NCI-H69 (cell line): ENCODE measurements at places on chromosomes 5 and 9.

DNA sequence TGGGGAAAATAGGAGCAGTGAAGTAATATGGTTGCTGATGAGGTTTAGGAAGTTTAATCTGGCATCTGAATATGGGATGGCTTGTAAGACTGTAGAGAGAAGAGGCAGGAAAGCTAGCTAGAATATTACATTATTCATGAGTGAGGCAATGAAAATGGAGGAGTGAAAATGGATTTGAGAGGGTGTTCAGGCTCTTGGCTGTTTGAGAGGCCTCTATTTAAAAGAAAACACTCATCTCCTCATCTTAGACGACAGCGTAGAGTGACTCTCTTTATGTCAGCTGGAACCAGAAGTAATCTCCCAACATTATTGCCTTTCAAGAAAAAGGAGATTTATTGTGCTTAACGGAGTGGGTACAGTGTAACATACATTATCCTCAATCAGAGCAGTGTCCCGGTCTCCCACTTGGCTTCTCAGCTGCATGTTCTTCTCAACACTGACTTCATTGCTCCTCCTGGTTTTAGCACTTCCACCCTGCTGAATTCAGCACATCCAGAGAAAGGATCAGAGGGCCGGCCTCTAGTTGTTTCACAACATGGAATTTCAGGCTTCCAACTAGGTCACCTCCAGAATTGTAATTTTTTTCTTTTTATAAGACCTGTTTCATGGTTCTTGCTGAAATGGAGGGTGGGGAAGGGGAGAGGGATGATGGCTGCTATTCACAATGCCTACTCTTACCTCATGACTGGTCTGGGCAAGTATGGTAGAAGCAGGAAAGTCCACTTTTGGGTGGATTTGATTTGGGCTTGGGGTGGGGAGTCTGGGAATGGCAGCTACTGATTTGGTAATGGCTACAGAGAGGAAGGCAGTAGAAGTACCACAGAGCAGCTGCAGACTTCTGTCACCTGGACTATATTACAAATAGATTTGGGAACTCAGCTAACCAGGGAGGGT lies 52.9 kb upstream of the KIAA1958 start:
- no peak for DNase-seq

DNA sequence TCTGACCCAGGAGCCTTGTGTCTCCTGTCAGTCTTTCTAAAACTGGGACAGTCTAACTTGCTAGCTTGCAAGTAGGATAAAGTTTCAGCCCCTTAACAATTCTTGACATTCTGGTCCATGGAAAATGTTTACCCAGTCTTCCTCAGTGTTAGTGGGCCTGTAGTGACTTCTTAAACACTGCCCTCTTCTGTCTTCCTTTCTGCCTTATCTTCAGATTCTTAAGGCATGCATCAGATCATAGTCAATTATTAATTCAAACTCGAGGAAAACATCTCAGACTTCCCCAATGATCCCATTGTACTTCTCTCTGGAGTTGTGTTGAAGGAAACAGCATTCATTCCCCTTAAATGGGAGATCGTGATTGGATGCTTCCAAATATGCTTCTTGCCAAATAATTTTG lies 1199.8 kb downstream of the DTWD2 start:
- DNase-seq, result peak; percentile 21

DNA sequence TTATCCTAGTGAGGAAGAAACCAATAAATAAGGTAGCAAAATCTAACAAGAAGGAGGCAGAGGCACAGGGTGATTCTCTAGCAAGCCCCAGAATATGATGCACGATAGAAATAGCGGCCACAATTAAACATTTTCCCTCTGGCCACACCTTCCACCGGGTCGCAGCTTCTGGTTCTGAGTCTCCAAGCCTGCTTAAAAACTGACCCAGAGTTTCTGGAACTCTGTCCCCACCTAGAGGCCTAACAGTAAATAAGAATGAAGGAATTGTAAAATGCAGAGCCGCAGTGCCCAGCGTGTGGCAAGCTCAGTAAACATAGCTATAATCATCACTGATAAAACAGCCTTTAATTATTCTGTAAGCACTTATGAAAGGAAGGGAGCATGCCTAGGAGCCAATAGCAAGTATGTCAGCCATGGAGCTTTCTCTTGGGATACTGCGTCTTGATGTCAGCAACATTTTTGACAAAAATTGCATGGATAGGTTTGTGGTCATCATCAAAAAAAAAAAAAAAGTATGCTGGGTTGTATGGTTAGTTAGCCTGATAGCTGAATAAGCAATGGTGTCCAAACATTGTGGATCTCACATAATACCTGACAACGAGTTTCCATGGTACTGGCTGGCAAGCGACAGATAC lies 465.5 kb downstream of the DNAH5 start:
- DNase-seq, result peak; percentile 81

- no peak for DNase-seq
Observed at GRCh38 chr5:10518347-10518746, 45.5 kb upstream of the ANKRD33B start.

DNA sequence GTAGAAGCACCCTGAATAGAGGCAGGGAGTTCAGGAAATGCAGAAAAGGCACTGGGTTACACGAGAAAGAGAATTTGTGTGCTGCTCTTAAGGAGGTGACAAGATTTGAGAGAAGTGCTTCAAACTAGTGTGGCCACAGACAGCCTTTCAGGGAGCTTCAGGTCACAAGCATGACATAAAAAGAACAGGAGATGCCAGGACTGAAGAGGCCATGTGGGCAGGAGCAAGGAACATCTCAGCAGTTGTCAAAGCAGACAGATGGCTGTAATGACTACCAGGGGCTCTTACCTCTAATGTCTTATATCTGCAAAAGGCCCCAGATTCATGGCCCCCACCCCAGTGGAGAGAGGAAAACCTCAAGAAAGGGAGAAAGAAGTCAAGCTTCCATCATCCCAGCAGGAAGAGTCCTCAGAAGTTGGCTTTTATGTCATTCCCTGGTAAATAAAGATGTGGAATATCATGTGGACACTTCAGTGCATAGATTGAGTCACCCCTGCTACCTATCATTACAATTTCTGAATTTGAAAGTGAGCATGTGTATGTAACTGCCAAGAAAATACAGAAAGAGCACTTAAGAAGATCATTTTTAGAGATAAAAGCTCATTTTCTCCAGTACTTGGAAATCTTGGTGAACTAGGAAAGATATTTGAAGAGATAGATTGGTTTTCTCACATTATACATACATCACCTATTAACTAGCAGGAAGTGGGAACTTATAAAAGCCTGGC lies 214.4 kb upstream of the RORB start:
- no peak for DNase-seq

DNA sequence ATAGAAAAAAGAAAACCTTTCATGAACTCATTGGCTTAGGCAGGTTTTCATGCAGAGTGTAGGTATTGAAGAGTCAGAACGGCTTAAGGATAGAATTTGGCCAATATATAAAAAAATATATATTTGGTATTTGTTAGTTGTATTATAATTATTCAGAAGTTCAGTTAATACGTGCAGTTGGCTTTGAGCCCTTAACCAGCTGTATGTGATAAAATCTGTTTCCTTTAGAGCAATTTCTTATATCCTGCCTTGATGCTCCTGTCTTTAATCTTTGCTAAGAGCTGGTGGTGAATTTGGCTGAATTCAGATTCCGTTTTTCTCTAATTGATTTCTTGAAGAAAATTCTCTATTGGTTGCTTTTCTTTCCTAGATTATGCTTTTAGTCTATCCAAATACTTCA lies 3.7 kb downstream of the ANXA1 start:
- DNase-seq, result no peak

GRCh38 chr9:32705059-32705458 lies 69.6 kb upstream of the TAF1L start:
- DNase-seq, result no peak

- DNase-seq, result no peak
Observed at GRCh38 chr9:135617538-135617900, 21.8 kb downstream of the GLT6D1 start.

GRCh38 chr5:178201927-178202235 lies 2.5 kb upstream of the HNRNPAB start:
- no peak for DNase-seq

DNA sequence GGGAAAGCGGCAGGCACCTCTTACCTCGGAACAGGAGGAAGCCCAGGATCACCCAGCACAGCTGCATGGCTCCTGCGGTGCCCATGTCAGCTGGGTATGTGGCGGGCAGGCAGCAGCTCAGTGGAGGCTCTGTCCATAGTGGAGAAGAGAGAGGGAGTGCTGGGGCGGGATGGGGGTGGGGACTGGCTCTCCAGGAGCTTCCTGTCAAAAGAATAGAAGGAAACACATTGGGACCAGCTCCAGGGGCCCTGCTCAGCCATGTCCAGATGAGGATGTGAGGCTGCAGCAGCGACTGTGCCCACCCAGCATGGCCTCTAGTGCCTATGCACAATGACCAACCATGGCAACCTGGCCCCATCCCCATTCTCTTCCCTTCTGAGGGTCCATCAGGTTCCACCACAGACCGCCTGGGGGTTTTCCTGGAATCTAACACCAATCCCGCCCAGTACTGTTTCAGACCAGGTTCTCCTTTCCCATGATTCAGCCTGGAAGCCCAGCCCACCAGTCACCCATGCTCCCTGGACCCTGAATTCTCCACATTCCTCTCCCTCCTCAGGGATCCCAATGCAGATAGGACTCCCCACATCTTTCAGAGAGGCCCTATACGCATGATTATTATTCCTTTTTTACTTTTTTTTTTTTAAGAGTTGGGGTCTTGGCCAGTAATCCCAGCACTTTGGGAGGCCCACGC lies at the start of gene ECSCR:
Gene ECSCR (minus strand): TSS at position 158 of the 691 bp plus-strand sequence. CDS start 73 bp downstream, at position 85.
- peak; percentile 71 for DNase-seq

- DNase-seq, result peak; percentile 85
Observed at GRCh38 chr5:61467766-61468482, 135.9 kb downstream of the ZSWIM6 start.

DNA sequence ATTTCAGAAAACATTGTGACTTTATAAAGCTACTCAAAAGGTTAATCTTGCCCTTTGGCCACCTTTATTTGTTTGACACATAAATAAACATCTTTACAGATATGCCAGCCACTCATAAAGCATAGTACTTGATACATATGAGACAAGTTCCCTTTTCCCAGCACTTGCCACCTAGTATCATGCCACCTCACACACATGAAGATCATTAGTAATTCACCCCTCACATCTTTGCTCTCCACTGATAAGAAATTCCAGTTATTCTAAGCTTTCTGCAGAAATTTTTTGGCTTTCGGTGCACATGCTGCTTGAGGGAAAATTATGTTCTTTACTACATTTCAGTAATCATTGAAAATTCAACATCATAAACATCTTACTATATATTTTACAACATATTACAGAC lies 59.1 kb downstream of the DEPDC1B start:
- DNase-seq, result no peak

GRCh38 chr5:150645070-150645700 lies 4.7 kb downstream of the SYNPO start:
- DNase-seq, result peak; percentile 82

DNA sequence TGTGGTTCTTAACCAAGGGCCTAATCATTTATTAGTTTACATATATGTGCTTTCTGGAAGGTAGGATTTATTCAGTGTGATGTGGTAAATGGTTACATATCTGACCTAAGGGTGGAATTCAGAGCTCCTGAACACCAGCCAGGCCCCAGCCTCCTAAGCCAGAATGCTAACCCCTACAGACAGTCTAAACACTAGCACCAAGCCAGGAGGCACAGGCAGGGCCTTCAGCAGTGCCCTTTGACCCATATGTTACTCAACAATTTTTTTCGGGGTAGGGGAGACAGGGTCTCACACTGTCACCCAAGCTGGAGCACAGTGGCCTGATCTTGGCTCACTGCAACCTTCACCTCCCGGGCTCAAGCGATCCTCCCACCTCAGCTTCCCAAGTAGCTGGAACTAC lies 40.3 kb downstream of the PRKACG start:
- DNase-seq, result no peak
